ENCODE measurements at places on chromosomes 16 and 17.
A peak's percentile ranks its signal among the peaks of the same experiment; 100 is the strongest.

DNA sequence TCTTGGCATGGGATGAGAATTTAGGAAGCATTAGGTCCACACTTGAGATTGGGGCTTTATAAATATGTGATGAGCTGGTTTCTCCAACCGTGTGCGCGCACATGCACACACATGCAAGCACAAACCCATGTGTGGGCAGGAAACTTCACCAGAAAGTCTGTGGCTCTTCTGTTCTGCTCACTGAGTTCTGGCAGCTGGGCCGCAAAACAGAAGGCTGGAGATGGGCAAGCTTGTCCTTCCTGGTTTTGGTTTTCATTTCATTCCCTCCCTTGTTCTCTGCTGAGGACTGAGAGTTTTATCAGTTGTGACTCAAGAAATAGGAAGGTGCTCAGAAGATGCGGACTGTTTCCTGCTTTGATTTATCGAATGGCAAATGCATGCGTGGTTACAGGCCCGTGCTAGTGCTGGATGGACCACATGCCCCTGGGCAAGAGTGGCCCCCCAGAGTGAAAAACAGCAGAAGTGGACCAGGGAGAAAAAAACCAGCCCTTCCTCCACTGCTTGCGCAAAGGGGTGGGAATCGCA is 14.1 kb downstream of the MAP3K14 start:
- no peak for DNase-seq

- DNase-seq, result no peak
Measured at GRCh38 chr17:31882571-31882970, 18.9 kb downstream of the UTP6 start.

DNA sequence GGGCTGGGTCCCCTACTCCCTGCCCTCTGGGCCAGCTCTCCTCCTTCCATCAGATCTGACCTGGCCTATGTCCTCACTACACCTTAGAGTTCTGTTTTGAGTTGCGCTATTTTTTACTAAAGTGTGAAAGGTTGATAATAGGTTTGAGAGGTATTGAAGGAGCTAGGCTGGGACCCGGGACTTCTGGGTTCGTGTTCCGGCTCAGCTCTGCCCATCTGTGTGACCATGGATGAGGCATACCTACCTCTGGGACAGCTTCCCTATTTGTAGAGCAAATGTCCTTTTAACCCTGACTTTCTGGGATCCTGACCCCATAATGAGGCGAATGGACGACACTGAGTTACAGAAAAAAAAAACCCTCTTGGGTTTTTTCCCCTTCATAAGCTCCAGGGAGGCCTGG is 36.0 kb downstream of the IL21R start:
- DNase-seq, result no peak

- no peak for DNase-seq
Measured at GRCh38 chr17:41905172-41905571, 13.6 kb downstream of the ACLY start.

DNA sequence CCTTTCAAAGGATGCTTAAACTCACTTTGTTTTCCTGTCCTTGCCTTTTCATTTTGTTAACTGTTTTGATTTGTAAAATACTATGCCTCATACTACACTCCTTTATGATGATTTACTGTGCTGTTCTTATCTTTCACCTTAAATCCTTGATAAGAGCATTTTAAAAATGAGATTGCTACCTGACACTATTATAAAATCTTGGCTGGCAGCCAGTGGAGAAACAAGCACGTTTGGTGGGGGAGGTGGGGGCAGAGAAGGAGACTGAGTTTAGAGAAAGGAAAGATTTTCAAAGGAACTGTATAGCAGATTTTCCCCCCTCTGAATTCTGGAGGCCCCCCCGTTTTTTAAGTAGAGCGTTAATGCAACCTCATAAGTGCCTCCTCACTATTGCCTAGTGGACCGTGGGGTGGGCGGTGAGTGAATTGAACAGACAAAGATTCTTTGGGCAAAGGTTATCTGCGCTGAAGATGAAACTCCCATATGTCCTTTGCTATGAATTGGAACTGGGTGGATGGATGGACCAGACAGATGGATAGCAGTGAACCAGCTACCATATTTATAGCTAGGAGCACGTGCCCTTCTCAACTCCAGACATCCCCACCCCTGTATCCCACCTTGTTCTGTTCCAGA is 200.2 kb downstream of the CCDC182 start:
- no peak for DNase-seq

- no peak for DNase-seq
Measured at GRCh38 chr16:31532896-31533295, 5.2 kb downstream of the AHSP start.

GRCh38 chr17:81527591-81528383 is at the start of gene FSCN2:
FSCN2 (plus strand) TSS chr17:81528377; CDS start chr17:81528532, 155 bp downstream.
- no peak for DNase-seq

GRCh38 chr17:44197980-44198720 is 1.5 kb downstream of the ATXN7L3 start:
- no peak for DNase-seq

DNA sequence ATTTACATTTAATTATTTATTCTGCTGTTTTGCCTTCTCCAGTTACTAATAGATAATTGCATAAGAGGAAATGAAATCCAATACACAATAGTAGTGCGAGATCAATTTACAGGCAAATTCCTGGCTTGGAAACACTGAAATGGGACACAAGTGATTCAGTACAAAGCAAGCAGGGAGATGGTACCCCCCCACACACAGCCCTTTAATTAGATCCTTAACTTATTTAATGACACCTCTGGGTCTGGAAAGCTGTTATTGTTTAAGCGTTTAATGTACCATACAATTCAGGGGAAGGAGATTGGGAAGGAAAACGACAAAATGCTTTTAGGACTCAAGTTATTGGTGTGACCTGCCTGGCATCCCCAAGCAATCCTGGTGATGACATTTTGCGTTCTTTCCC is 318.2 kb downstream of the NPIPA8 start:
- DNase-seq, result no peak

- DNase-seq, result no peak
Measured at GRCh38 chr17:752620-753219, 656 bp upstream of the GEMIN4 start.

- no peak for DNase-seq
Measured at GRCh38 chr17:16929035-16929680, 42.8 kb downstream of the TNFRSF13B start.

DNA sequence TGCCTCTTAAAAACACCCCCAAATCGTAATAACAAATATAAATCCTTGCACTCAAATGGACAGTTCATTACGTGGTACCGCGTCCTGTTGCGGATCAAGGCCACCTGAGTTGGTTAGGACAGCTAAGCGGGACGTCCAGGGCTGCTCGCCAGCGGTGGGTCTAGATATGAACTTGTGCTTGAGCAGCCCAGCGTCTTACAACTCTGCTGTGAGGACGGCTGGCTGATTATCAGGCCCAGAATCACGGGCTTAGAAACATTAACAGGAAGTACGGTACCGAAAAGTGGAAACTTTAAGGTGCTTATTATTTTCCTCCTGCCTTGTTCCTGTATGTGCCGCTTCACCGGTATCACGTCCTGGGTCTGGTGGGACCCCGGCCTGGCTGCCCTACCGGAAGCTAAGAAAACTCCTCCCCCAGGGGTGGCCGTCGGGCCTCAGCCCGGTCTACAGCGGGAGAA is 832 bp upstream of the SRRM2 start:
- no peak for DNase-seq

GRCh38 chr16:49856672-49857330 is 889 bp upstream of the ZNF423 start:
- no peak for DNase-seq

DNA sequence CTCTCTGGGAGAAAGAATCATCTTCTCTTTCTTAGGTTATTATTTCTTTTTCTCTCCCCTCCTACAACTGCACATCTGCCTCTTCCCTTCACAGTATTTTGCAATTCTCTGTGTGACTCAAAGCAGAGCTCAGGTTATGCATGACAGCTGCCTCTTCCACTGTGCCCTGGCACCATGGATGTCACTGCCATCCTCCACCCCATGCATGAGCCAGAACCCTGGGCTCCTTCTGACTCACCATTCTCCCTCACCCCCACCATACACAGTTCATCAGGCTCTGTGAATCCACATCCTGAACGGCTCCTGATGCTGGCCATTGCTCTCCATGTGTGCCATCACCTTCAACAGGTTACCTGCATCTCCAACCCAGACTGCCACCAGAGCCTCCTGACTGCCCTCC is 23.9 kb downstream of the CA10 start:
- DNase-seq, result no peak

GRCh38 chr17:45432405-45433158 is at the start of gene ARHGAP27:
ARHGAP27 (minus strand) TSS chr17:45432870; CDS start chr17:45430279, 2,591 bp downstream.
- no peak for DNase-seq

DNA sequence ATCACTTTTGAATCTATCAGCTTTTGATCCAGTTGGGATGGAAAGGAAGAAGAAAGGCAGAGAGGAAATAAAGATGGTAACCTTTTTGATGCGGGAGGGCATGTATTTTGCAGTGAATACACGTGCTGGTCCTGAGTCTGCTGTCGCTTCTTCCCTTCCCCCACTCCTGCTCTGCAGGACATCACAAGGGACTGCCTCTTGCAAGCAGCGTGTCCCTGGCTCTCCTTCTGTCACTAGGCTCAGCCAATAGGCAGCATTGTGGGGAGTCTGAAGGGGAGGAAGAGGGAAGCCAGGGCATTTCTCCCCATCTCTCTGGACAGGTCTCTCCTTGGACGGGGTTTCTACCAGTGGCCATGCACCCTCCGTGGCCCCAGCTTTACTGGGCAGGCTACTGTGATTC is 15.7 kb upstream of the WFDC1 start:
- DNase-seq, result no peak

DNA sequence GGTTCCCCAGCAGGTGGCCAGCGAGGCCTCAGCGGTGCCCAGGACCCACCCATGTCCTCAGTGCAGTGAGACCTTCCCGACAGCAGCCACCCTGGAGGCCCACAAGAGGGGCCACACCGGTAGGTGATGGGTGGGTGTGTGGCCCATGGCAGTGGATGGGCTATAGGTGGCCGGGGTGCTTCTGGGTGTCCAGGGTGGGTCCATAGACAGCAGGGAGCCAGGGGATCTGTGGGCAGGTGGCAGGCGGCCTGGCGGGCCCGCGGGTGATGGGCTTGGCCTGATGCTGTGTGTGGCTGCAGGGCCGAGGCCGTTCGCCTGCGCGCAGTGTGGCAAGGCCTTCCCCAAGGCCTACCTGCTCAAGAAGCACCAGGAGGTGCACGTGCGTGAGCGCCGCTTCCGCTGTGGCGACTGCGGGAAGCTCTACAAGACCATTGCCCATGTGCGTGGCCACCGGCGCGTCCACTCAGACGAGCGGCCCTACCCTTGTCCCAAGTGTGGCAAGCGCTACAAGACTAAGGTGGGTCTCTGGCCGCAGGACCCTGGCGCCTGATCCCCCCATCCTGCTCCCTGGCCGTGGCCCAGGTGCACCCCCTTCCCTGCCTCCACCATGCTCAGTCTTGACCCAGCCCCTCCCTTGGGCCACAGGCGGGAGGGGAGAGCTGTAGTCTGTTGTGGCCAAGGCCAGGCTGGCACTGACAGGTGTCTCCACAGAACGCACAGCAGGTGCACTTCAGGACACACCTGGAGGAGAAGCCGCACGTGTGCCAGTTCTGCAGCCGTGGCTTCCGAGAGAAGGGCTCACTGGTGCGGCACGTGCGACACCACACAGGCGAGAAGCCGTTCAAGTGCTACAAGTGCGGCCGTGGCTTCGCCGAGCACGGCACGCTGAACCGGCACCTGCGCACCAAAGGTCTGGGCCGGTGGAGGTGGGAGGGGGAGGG is 2.1 kb upstream of the DNASE1L2 start:
- no peak for DNase-seq

DNA sequence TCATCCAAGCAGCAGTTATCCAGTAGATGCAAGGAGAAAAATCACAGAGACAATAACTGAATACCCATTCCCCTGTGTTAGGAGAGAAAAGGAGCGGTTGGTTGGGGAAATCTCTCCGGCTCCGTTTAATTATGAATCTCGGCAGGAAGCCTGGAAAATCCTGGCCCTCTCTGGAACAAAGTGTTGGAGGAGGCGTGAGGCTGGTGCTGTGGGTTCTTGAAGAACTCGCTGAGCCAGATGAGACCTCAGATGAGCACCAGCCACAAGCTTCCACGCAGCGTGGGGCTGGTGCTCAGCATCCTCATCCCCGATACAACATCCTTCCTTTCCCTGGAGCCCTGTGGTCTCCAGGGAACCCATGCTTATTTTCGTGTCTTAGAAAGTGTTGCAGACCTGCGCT is 39.7 kb downstream of the CACNG4 start:
- no peak for DNase-seq

GRCh38 chr16:57617604-57618111 is 10.8 kb upstream of the ADGRG1 start:
- no peak for DNase-seq

DNA sequence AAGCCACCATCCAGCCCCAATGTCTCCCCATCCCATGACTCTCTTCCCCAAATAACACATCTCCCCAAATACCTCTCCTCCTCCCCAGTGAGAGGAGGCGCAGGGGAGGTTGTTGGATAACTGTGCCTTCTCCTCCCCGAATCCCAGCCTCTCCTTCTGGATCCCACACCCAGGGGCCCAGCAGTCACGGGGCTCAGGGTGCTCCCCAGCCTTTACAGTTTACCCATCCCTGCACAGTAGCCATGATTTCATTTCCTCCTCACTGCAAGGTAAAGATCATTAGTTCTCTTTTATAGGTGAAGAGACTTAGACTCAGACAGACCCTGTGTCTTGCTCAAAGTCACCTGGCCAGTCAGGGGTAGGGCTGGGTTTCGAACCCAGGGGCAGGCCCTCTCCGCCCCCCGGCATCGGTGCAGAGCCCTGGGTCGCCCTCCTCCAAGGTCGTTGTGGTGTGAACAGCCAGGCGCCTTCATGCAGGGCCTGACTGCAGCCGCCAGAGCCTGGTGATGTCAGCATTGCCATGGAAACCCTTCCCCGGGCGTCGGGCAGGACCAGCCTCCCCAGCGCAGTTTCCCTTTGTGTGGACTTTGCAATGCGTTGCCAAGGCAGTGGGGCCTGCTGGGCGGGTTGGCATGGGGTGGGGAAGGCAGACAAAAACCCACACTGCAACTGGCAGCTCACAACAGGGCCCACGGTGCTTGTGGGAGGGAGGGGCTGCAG is 53.3 kb upstream of the TOB1 start:
- DNase-seq, result peak; percentile 30

DNA sequence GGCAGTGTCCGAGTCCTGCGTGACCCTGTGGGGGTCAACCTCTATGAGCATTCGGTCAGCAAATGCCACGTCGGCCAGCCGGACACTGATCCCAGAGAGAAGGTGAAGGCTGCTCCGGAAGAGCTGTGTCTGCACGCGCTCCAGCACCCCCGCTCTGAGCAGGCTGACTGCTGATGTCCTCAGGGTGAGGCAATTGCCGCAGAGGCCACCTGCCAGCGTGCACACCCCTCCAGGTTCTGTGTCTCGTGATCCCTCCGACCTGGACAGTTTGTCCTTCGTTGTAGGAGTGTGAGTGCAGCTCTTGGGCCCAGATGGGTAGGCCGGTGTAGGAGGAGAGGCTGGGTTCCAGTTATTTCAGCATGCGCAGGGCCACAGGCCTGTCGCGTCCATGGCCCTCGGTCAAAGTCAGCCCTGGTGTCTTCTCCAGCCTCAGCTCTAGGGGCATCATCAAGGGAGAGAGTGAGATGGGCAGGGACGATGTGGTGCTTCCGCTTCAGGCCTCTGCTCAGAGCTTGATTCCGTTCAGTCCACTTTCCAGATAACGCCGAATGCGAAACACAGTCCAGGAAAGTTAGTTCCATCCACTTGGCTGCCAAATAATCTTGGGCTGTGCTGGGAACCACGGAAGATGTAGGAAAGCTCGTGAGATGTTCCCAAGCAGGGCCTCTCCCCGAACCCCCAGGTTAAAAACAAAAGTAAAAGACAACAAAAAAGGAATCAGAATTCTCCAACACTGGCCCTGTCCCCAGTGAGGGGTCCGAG is 15.1 kb upstream of the NCBP3 start:
- DNase-seq, result no peak
